LNCaP clone FGC (cell line): ENCODE measurements at places on chromosomes 7 and 10.

DNA sequence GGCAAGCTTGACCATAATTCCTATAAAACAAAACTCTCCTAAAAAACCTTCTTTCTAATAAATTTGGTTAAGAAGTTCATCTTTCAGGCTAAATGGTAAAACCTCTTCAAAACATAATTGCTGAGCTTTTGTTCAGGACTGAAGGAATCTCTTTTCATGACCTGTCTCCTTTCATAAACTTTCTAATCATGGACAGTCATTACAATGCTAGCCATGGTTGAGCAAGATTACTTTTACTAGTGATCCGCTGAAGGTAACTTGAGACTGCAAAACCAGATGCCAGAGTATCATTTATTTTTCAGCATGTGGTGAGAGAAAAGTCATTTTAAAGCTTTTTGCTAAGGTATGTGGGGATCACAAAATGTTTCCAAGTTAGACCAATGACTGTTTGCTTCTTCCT is 186.4 kb upstream of the RHOBTB1 start:
- no peak for DNase-seq

DNA sequence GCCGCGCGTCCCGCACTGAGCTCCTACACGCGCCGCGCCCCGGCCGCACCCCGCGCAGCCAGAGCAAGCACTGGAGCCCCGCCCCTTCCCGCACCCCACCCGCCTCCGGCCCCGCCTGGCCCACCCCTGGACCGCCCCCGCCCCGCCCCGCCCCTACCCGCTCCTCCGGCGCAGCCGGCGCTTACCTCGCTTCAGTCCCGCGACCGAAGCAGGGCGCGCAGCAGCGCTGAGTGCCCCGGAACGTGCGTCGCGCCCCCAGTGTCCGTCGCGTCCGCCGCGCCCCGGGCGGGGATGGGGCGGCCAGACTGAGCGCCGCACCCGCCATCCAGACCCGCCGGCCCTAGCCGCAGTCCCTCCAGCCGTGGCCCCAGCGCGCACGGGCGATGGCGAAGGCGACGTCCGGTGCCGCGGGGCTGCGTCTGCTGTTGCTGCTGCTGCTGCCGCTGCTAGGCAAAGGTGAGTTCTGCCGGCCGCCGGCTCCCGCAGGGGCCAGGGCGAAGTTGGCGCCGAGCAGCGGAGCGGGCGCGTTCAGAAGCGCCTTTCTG is at the start of gene RET:
TSS of gene RET (plus strand) at position 194 of the 545 bp plus-strand sequence. CDS start at position 384, 190 bp downstream.
- no peak for DNase-seq

DNA sequence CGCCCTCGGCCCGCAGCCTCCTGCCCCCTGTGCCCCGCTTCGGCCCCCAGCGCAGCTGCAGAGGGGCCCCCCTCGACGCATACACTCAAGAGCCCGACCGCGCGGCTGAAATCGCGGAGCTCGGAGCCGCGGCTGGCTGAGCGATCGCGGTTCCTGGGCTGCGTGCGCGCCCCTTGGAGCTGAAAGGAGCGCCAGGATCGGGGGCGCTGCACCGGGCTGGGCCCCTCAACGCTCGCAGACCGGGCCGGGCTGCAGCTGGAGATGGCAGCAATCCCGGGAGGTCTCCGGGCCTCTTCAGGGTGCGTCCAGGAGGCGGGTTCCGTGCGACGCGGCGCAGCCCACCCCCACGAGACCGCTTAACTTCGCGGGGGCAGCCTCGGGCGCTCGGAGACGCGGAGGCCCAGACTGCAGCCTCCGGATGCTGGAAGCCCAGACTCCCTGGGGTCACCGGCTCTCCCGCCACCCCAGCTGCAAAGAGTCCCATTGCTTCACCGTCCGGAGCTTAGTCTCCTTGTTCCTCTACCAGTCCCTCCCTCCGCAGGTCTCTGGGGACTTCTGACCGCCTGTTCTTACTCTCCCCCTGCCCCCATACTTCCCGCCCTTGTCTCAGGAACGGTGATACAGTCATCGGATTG is 73.0 kb upstream of the LRRC4 start:
- DNase-seq = no peak

DNA sequence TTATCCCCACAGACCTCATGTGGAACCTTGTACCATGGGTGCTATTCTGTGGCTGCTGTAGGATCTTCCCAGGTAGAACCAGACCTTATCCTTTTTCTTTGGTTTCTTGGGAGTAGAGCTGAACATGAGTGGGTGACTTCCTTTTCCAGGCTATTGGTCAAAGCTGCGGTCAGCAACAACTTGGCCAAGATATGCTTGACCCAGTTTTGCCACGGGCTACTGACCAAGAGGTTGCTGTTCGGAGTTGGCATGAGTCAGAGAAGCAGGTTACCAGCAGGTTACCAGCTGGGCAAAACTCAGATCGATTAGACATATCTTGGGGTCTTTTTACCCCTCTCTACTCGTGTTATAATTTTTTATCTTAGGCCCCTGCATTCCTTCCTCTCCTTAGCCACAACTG is 36.7 kb upstream of the HDAC9 start:
- no peak for DNase-seq

GRCh38 chr10:17742918-17743317 is 9.1 kb upstream of the TMEM236 start:
- DNase-seq = no peak

DNA sequence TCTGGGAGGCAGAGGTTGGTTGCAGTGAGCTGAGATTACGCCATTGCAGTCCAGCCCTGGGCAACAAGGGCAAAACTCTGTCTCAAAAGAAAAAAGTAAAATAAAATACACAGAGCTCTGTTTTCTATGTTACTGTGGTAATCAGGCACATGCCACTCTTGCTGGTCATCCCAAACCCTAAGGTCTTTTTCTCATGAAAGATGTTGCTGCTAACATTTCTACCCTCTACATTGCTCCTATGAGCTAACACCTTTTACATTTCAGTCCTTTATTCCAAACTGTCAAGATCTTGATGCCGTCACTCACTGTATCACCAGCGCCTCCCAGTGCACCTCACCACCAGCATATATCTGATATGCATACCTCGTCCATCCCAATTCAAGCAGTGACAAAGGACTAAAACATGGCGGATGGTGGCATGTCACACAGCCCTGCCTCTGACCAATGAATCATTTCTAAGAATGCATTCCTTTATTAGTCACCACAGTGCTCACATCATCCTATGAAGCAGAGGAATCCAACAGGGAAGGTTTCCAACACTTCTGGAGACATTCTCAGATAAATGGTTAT is 4.3 kb downstream of the DAGLB start:
- DNase-seq = no peak

GRCh38 chr7:25375805-25376600 is 147.7 kb upstream of the NPVF start:
- no peak for DNase-seq

GRCh38 chr10:101778781-101779543 is 3.0 kb upstream of the FGF8 start:
- no peak for DNase-seq

GRCh38 chr7:39909526-39909925 is 40.5 kb upstream of the CDK13 start:
- DNase-seq = no peak

DNA sequence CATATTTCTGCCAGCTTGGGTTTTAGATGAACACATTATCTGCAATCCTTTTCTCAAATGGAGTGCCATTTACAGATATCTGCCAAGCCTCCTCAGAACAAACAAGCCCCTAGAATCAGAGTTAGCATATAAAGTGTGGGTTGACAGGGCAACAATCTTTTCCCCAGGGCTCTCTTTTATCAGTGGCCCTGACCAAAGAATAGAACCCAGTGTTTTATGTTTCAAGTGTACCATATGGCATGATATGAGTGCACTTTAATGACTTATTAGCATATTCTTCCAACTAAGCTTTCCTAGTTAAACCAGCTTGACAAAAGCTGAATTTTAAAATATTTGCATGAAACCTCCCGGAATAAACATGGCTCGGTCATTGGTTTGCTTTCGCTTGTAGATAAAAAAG is 57.3 kb downstream of the EVX1 start:
- no peak for DNase-seq

GRCh38 chr10:76286536-76286935 is 855.1 kb downstream of the LRMDA start:
- no peak for DNase-seq

DNA sequence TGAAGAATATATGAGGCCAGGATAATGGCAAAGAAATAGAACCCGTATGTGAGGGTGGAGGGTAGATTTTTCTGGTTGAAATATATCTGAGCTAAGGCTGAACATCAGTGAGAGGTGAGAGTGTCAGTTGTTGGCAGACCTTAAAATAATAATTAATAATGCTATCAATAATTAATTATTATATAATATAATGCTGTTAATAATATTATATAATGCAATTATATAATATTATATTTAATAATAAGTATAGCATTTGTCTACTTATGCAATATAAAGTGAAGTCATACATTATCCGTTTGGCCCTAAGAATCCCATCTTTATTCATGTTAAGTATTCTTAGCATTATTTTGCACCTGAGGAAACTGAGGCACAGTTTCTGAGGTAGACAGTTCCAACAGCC is 269.9 kb upstream of the FZD8 start:
- DNase-seq = no peak

GRCh38 chr7:16916738-16917137 is 35.0 kb upstream of the AGR3 start:
- no peak for DNase-seq

- no peak for DNase-seq
Measured at GRCh38 chr7:74656441-74656836, 1.1 kb upstream of the GTF2I start.

GRCh38 chr7:2545746-2546425 is 9.4 kb downstream of the BRAT1 start:
- DNase-seq = no peak

DNA sequence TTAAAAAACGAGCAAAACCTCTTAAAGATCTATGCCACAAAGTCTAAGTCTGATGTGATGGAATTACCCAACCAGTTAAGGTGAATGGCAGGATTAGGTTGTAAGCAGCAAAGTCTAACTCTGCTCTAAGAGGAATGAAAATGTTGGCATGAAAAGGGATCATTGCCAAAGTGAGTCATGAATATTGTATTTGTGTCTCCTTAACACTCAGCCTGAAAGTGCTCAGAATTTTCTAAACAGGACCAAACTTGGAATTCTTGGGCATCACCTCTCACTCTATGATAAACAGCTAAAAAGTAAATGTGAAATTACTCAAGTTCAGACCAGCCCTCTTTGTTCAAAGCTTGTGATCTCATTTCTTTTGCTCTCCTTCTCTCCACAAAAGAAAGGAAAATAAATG is 27.0 kb downstream of the PPP1R3A start:
- no peak for DNase-seq

GRCh38 chr10:104450954-104451353 is 97.3 kb downstream of the CFAP58 start:
- no peak for DNase-seq

DNA sequence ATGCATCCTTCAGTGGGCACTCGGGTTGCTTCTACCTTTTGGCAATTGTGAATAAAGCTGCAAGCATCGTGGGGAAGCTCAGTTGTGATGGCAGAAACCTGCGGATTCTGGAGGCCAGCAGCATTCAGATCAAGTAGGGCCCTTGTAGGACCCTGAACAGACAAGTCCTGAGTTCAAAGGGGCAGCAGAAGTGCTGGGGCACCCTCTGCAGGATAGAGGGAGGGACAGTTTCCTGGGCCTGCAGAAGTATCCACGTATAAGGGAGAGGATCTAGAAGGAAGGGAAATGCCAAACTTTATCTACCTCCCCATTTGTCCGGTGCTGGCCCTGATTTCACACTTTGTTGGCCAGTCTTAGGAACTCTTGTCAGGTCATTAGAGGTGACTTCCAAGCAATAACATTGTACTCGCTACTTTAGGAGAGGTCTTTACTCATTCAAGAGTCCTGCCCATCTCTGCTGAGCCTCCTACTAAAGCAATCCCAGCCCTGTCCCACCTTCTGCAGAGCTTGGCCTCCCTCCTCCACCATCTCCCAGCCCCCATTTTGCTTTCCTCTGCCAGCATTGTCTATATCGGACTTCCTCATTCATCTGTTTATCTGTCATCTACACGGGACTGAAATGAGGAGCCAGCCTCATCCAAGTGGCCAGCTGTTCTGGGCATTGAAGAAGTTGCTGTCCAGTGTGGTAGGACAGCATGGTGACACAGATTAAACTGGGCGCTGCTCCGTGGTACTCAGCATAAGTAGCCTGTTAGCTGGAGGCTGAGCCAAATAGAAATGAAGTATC is 26.6 kb upstream of the R3HCC1L start:
- no peak for DNase-seq
